Stimulated activated CD4-positive, alpha-beta T cell treated with anti-CD3 and anti-CD28 coated beads, Interleukin-1b, Interleukin-23, amount 100 ng/mL, for 1 hour (primary cell): ENCODE measurements at places on chromosomes 2 and 18.

GRCh38 chr2:205696927-205697441 is 14.7 kb downstream of the NRP2 start:
- no peak for DNase-seq

- no peak for DNase-seq
Observed at GRCh38 chr2:214593727-214594126, 182.9 kb downstream of the VWC2L start.

DNA sequence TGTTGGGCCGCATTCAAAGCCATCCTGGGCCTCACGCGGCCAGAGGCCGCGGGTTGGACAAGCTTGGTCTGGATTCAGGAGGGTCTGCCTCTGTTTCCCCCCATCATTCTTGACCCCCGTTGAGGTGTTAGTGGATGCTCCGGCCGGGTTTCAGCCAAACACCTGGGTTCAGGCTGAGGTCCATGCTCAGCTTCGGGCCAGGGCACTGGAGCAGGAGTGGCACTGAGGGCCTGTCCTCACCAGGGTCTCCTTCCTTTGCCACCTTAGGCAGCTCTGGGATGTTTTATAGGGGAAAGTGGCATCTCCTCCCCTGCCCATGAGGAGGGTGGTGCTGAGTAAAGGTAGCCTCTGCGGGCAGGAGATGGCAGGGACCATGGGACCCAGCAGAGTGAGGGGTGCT is 76.9 kb upstream of the SMAD2 start:
- no peak for DNase-seq

GRCh38 chr2:171910494-171910893 is 11.8 kb upstream of the HAT1 start:
- no peak for DNase-seq
